Stimulated activated memory B cell treated with anti-CD40 and anti-IgM and Interleukin-4, amounts not matched to agents 10 μg/mL and 1 μg/mL and 100 μg/mL, for 72 hours (primary cell): ENCODE measurements at places on chromosomes 4 and X.

- ATAC-seq, result no peak
Measured at GRCh38 chr4:153773236-153773690, 13.4 kb upstream of the RNF175 start.

DNA sequence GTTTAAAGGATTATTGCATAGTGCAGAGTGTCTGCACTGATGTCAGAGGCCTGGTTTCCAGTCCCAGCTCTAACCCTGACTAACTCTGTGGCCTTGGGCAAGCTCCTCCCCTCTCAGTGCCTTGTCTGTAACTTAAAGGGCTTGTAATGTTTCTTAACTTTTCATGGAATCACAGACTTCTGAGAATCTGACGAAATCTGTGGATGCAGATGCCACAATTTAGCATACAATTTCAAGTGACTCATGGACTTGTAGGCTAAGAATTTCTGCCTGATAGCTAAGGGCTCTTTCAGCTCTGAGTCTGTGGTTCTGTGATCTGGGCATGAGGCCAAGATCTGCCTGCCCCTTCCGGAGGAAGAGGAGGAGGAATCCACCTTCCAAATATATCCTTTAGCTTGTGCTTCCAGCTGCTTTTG, 236.9 kb downstream of the AR start:
- no peak for ATAC-seq

GRCh38 chrX:40087425-40088298, 10.1 kb downstream of the BCOR start:
- no peak for ATAC-seq

DNA sequence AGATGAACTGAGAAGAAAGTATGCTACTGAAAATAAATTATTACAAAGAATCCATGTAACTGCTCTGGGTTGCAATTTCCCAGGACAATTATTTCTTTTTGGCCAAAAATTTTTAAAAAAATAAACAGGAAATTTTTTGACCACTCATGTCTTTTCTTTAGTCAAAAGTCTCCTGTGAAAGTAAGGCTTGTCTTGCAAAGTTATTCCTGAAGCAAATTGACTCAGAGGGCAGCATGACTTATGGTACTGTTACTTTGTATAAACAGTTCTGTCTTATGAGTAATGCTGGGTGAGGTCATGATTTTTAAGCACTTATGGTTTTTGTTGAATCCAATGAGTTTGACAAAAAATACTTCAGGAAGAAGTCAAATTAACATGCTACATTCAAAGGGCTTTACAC, 292.8 kb upstream of the ARSJ start:
- no peak for ATAC-seq

DNA sequence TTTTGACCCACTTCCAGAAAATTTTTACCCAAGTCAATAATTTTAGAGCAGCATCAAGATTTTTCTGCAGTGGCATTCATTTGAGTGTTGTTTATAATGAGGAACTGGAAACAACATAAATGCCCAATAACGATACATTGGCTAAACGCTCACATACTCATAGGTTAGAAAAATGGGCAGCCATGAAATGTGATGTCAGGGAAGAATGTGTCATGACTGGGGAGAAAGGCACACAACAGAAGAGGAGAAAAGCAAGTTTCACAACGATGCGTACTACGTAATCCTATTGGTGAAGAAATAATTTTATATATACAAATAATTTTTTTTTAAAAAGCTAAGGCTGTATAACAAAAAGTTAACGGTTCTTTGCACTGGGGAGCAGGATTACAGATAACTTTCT, 33.6 kb upstream of the MAP3K15 start:
- no peak for ATAC-seq

DNA sequence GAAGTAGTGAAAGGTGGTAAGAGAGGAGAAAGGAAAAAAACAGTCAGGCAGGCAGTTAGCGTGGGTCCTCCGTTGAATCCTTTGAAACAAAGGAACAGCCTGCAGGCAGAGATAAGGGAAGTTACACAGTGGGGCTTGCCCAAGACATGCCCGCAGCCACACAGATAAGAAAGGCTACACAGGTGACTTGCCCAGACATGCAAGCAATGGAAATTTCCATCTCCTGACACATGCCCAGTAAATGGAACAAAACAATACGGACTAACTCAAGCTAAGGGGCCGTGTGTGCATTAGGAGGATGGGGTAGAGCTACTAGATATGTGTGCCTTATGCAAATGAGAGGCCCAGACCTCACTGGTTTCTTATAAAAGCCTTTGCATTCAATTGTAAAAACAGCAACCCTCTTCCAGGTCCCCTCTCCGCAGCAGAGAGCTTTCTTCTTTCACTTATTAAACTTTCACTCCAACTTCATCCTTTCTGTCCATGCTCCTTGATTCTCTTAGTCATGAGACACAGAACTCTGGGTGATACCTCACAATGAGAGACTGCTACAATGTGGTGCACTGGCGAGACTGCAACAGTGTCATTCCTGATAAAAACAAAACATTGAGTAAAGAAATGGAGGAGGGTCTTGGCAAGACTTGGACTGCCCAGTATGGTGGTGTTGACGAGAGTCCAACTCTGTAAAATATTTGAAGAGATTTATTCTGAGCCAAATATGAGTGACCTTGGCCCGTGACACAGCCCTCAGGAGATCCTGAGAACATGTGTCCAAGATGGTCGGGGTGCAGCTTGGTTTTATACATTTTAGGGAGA, 997.4 kb upstream of the PRKX start:
- ATAC-seq, result peak; percentile 56

- ATAC-seq, result no peak
Measured at GRCh38 chr4:175504318-175504717, 307.7 kb downstream of the GPM6A start.

DNA sequence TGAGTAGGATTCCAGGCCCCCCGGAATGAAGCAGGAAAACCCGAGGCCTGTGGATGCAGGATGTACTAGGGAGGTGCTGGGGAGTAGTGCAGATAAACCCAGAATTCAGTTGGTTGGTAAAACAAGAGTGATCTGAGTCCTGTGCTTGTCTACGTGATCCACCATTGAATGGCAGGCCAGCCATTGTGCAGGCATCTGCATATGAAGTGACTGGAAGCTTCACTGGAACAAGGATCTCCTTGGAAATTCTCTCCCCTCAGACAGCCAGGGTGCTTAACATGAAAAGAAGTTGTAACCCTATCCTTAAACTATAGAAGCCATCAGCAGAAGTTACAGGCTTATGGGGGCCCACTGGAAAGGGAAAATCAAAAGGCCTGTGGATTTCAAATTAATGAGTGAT, 656 bp upstream of the GSPT2 start:
- no peak for ATAC-seq
